ENCODE measurements at places on chromosomes 1 and 21.

DNA sequence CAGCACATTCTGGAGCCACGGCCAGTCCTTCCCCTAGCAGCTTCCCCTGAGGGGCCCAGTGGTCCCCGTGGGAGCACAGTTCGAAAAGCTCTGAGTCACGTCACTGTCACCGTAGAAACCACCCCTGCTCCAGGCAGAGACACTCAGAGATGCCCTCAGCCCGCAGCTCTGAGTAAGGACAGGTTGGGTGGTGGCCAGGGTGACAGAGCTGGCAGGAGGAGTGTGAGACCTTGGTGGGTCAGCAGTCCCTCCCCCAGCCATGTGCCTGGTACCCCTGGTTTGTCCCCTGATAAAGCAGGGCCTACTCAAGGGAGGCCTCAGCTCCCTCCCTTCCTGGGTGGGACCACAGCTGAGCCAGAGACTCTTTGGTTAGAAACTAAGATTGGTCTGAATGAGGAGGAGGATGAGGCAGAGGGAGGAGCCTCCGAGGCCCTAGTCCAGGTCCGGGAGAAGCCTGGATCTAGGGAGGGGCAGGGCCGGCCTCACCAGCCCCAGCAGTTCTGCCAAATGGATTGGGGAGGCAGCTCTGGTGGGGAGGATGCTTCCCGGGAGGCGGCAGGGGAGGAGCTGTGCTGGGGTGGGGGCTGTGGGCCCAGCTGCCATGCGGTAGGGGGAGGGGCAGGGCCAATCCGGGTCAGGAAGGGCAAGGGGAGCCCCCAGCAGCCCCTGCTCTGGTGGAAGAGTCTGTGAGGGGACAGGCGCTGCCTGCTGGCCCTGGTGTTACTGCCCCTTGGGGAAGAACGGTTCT lies 55.2 kb downstream of the SLC9A1 start:
- no peak for DNase-seq

DNA sequence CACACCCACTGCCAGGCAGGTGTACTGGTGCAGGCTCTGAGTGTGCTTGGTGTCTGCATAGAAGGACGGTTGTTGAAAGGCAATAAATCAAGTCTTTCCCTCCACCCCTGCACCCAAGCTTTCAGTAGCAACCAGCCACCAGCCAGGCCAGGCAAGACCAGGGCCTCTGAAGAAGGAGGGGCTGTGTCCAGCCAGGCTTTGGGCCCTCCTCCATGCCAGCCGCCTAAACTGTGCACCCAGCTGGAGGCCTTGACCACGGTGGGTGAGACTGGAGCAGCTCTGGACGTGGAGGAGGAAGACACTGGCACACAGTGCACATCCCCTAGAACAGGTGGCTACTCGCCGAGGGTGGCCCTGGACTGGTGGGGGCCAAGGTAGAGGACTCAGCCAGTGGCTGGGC lies 4.9 kb downstream of the OLIG2 start:
- no peak for DNase-seq

GRCh38 chr1:171277534-171277933 lies 29.2 kb downstream of the FMO1 start:
- DNase-seq, result no peak

DNA sequence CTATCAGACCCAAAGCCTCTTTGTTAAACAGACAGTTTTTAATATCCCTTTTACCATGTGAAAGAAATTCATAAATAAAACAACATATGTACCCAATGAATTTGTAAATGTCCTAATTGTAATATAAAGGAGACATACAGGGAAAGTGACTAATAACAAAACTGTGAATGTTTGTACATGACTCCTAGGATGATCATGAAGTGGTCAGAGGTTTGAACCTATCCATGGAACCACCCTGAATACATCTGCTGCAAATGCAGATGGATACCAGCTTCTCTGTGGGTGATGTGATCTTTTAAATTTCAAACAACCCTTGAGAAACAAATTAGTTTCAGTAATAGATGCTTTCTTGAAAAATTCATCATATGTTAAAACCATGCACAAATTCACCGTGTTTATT lies 16.7 kb upstream of the ACBD3 start:
- DNase-seq, result no peak

- no peak for DNase-seq
Observed at GRCh38 chr1:46492269-46492853, 2.7 kb downstream of the DMBX1 start.

DNA sequence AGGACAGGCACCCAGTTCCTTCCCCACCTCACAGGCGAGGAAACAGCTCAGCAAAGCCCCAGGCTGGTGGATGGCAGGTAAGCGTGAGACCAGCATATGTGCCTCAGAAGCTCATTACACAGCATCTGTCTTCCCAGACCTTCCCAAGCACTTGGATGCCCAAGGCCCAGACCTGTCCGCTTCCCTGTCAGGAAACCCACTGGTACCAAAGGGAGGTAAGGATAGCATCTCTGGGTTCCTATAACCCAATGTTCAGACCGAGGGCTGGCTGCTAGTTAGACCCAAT lies 3.3 kb downstream of the POFUT2 start:
- no peak for DNase-seq

- no peak for DNase-seq
Observed at GRCh38 chr1:7149080-7149838, 364.0 kb downstream of the CAMTA1 start.

GRCh38 chr1:43637267-43637666 lies 12.7 kb upstream of the KDM4A start:
- DNase-seq, result no peak

- no peak for DNase-seq
Observed at GRCh38 chr1:65722461-65722860, 70.2 kb upstream of the PDE4B start.

- DNase-seq, result no peak
Observed at GRCh38 chr1:109181085-109181806, 32.5 kb upstream of the SARS1 start.

DNA sequence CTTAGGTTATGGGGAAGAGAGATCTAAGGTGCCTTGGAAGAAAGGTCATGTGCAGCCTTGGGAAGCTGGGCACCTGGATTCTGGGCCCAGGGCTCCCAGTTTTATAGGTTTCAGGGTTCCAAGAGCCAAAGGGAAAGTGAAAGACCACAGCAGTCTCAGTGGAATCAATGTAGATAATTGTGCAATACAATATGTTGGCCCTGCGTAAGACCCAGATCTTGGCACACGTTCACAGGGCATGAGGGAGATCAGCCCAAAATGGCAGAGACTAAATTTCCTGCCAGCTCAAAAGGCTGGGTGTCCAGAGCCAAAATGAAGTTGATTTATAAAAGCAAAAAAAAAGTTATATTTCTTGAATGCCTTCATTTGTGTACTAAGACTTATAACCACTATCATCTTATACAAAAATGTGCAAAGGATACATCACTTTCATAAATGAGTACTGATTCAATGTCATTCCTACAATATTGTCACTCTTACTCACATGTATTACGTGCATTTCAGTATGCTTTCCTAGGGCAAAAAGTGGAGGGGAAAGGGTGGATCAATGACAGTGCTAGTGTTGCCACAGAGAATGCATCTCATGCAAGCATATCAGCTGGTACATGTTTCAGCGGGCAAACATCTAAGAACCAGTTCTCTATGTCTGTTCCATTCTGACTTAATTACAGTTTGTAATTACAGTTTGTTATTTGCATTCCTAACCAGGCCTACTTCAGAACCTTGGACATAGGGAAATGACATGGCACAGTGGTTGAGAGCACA lies 22.5 kb upstream of the NPL start:
- no peak for DNase-seq

- DNase-seq, result no peak
Observed at GRCh38 chr1:72845381-72845780, 563.0 kb upstream of the NEGR1 start.

DNA sequence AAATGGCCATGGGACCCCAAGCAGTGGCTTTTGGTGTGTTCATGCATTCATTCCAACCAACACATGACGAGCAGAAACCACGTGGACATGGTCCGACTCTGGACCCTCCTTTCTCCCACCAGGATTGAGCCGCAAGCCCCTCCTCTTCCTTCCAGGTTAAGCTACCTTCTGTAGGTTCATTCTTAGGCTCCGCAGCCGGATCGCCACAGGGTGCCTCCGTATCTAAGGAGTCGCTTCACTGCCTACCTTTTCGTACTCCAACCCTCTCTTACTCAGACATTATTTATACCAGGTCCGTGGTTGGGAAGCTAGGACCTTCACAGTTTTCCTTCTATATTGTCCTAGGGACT lies 63.6 kb downstream of the RHBG start:
- no peak for DNase-seq

DNA sequence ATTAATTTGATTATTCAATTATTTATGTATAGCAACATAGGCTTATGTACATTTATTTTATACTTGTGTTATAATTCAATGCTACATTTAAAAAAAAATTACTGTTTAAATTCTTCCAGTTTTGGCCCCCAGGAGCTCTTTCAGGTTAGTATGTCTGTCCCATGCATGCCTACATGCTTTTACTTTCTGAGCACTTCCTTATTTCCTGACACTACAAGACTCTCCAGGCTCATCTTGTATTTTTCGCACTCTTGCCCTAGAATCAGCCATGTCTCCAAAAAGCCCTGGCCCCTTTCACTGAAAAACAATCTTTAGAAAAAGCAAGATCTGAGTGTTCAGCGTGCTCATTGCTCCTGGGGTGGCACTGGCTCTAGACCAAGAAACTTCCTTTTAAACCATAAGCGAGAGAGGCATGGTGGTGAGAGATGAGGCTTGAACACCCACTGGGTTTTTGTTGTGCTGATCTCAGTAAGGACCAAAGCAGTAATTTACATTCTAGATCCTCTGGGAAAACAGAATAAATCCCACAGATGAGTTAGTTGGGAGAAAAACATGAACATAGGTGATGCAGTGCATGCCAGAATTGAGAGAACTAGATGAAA lies 95.0 kb downstream of the SLC30A10 start:
- no peak for DNase-seq

- DNase-seq, result no peak
Observed at GRCh38 chr1:71787699-71788098, 494.6 kb downstream of the NEGR1 start.

DNA sequence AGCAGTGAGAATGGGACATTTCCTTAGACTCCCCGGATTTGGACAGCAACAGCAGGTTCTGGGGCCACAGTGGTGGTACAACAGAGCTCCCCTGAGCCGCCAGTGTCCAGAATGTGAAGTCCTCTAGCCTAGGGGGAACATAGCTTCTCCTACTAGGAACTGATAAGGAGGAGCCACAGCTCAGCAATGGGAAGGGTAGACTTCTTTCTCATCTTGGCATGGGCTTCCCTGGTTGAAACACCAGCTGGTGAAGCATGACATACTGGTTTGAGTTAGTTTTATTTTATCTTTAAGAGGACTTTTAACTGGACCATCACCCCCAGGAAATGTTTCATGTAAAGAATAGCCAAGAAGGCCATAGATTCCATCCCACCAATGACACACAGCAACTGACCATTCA lies 68.4 kb downstream of the KCNJ15 start:
- DNase-seq, result no peak

DNA sequence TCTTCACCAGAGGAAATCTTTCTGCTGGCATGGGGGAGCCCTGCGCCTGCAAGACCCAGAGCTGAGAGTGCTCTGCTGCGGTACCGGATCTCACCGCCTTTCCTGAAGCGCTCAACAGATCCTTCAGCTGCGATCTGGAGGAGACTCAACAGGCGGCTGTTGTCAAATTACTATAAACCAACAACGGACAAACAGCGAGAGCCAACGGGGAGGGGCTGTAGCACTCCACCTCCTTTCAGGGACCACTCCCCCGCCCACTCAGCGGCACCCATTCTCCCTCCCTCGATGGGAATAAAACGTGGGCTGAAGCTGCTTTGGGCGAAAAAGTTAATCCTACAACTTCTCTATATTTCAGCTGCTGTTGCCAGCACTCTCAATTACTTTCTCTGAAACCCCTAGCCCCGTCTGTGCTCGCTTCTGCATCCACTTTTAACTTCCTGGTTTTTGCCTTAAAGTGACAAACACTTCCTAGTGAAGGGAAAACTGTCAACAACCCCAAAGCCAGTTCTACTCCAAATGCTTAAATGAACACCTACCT lies at the start of gene FMO5:
TSS of gene FMO5 (minus strand) at position 147 of the 538 bp plus-strand sequence. CDS start 310 bp downstream, outside the sequence.
- peak; percentile 15 for DNase-seq

DNA sequence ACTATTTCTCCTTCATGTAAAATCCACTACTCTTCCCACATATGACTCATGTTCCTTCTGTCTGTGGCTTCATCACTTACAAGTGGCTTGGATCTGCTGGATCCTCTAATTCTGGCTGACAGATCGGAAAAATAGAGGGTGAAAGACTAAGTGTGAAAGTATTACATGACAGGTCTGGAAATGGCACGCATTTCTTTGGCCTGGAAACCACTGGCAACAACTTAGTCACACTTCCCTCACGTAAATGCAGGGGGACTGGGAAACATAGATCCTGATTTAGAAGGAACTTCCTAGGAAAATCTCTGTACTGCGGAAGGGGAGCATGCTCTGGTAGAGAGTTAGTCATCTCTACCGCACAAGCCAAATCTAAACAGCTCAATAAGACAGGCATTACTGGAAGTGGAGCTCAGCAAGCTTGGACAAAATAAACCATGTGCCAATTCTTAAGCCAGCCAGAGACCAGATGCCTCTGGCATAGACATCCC lies 305.4 kb upstream of the PTBP2 start:
- no peak for DNase-seq

GRCh38 chr1:201593200-201593921 lies 54.4 kb downstream of the NAV1 start:
- DNase-seq, result no peak

GRCh38 chr1:52926864-52927211 lies 238 bp upstream of the SCP2 start:
- DNase-seq, result no peak

DNA sequence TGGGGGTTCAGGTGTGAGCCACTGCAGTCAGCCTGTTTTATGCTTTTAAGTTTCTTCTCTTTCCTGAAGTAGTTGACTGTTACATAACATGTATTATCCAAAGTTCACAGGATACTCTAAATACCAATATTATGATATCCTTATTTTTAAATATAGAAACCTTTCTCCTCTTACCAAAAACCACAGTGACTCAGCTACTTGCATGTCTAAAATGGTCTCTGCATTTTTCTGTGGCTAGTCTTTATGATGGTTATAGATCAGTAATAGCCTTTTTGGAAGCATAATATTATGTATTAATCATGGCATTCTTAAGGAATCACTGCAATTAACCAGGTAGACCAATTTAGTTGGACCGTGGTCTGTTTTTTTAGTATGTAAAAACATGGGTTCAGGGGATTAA lies 210.8 kb upstream of the CACYBP start:
- no peak for DNase-seq

- DNase-seq, result no peak
Observed at GRCh38 chr1:155003227-155003765, 694 bp downstream of the ZBTB7B start.

DNA sequence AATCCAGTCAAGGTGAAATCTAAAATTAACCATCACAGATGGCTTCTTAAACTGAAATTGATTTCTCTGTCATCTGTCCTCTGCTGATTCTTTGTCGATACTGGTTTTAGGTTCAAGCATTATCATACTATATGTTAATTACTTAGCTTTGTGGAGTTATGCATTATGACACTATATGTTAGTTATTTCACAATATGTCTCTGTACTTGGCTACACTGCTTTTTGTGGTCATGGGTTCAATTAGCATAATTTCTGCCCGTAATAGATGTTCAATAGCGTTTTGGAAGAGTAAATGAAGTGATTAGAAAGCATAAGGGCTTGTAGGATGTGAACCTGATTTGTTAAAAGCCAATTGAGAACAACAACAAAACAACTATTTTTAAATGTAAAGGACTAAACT lies 28.2 kb downstream of the IFI44 start:
- no peak for DNase-seq

All from activated CD4-positive, CD25-positive, alpha-beta regulatory T cell (primary cell).